Sciatic nerve (tissue), 2 donors: ENCODE measurements at places on chromosomes 6 and 20. TPM values are rescaled to one million over a fixed set of nuclear protein-coding genes. Genes with fewer than 3 reads are reported as not detected.

- DNase-seq = no peak
Observed at GRCh38 chr6:44438827-44439226, 51.3 kb downstream of the CDC5L start.

DNA sequence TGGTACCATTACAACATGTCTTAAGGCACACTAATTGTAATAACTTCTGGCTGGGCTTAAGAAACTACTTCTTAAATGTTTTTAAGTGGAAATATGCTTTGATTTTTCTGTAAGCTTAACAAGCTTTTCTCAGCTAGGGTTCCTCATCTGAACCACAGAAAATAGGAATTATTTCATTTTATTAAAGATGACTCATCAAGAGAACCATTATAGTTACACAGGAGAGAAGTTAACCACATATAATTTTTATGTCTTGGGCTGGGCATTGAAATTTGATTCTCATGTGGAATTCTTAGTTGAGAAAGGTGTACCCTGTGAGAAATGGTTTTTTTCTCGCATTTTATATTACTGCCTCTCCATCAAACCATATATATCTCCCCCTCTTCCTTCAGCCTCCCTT is 75.1 kb downstream of the QKI start:
- DNase-seq = no peak

RRP36 gene
- 34.6 TPM for total RNA-seq

DNA sequence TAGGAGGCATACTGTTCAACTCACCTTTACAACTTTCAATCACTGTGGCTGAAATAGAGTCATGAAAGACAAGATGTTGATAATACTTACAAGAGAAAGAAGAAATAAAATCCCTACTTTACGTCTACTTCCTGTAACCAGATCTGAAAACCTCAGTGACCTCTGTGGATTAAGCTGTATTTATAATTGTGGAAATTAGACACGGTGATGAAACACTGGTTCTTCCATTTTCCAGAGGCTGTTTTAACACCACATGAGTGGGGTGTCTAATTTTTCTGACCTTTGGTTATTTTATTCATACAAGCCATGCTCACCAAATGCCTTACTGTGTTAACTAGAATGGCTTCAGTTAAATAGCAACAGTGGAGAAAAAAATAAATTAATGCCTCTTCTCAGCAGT is 58.5 kb upstream of the HIVEP1 start:
- DNase-seq = no peak

DNA sequence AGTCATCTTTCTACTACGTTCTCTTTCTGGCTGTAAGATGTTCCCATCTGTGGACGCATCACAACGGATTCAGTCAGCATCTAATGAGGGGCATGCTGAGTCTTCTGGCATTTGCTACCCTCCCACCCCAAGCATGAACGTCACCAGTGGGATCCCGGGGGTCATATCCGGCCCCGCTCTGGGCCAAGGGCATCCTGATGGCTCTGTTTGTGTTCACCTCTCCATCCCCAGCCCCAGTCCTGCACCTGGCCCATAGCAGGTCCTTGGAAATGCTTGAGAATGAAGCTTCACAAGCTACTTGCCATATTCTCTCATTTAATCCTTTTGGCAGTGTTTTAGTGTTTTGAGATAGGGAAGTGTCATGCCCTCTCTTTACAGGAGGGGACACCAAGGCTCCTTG is 14.9 kb downstream of the APCDD1L start:
- DNase-seq = no peak
